Dorsolateral prefrontal cortex (tissue), 122 donors: ENCODE measurements at places on chromosomes 7 and 10.

- DNase-seq, result no peak
Measured at GRCh38 chr10:10038348-10038747, 979.3 kb upstream of the CELF2 start.

GRCh38 chr7:99050971-99051370, 92.9 kb downstream of the SMURF1 start:
- DNase-seq, result no peak

GRCh38 chr7:3439333-3440030, 138.4 kb downstream of the SDK1 start:
- DNase-seq, result no peak

DNA sequence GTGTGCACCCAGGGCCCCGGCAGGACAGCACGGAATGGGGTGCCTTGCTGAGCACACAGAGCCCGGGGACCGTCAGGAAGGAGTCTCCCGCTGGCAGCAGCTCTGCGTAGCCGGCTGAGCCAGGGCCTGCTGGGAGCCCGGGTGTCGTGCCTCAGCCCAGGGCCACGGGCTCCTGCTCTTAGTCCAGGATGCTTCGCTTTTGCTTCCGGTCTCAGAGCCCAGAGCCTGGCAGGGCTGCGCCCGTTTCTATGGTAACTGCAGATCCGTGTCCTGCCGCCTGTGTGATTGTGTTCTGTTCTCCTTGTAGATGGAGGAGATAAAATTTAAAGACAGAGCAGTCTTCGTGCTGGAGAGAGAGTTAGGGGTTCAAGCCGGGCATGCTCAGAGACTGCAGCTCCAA, 53.7 kb upstream of the DPYSL4 start:
- peak; percentile 84 for DNase-seq

GRCh38 chr10:119619215-119619614, 22.5 kb upstream of the TIAL1 start:
- DNase-seq, result no peak

GRCh38 chr7:78601728-78602127, 803.2 kb downstream of the PHTF2 start:
- no peak for DNase-seq
